AG04450 (cell line): ENCODE measurements at places on chromosomes 11 and 22.

- DNase-seq, result no peak
These were observed 252.0 kb downstream of the BRD1 start for GRCh38 chr22:49575703-49576081.

DNA sequence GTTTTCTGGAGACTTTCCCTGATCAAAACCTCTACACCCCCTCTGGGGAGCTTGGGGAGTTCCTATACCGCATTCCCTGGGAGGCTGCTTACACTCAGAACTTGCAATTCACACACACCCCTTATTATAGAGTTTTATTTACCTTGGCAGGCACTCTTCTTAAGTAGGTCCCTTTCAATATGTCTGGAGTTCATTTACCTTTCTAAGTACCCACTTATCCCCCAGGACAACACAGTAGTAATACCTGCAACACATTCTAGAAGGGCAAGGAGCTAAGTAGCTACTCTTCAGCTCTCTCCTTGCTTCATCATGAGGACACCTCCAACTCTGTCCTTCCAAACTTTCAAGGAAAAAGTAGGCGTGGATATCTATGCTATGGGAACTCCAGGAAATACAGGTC, 127.8 kb upstream of the ANO3 start:
- DNase-seq, result no peak

DNA sequence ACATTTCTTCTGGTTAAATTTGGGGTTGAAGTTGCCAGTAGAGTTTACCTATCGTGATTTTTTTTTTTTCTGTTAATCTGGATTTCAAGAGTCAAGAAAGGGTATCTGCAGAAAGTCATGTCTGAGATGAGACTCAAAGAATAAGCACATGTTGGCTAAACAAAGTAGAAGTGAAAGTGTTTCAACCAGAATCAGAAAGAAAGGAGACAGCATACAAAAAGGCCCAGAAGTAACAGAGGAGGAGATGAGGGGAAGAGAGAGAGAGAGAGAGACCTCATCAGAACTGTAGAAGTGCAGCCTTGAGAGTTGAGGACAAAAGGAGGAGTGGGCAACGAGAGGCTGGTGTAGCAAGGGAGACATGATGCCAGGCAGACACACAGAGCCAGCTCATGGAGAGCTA, 54.9 kb downstream of the SVIP start:
- no peak for DNase-seq

DNA sequence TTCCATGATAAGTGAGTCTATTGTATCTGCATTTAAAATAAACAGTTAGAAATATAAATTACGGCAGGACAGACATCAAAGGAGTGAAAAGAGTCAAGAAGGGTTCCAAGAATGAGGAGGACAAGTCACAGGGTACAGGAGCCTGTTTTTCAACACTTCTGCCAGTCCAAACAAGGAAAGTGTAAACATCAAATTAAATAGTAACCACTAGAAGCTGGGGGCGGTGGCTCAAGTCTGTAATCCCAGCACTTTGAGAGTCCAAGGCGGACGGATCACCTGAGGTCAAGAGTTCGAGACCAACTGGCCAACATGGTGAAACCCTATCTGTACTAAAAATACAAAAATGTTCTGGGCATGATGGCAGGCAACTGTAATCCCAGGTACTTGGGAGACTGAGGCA, 219.6 kb downstream of the LUZP2 start:
- DNase-seq, result no peak

- DNase-seq, result peak; percentile 55
These were observed 35.1 kb upstream of the SUSD2 start for GRCh38 chr22:24146194-24146616.

DNA sequence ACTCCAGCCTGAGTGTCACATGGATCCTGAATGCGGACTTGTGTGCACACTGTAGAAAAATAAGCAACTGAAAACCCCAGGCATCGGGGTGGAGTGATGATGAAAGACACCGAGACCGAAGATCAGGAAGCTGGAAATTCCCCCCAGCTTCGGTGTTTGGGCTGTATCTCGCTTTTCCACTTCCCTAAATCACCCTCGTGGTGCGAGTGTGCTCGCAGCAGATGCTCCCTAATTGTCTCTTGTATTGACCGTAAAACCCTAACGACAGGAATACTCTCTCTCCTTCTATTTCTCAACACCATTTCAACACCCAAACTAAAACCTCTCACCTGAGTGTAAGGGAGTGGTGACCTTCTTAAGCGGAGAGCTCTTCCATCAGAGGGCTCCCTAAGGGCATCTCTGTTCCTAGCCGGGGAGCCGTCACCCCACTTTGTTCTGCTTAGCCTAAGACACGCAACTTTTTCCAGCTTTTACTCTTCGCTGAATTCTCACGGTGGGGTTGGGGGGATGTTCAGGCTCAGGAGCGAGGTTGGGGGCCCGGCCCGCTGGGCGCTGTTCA, 635 bp upstream of the GRK3 start:
- no peak for DNase-seq

DNA sequence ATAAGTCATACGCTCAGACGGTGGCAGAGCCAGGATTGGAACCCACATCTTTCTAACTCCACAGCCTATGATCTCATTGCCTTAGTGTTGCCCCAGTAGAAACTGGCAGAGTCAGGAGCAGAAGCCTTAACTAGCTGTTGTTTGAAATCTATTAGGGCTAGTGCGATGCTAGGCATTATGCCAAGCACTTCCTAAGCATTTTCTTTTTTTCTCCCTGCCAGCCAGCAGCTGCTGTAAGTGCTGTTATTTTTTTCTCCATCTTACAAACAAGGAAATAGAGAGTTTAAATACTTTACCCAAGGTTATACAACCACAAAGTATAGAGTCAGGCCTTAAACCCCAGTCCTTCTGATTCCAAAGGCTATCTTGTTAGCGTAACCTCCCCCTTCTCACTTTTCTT, 161.0 kb upstream of the SORL1-AS1 start:
- peak; percentile 55 for DNase-seq

- DNase-seq, result no peak
These were observed 9.0 kb downstream of the TP53AIP1 start for GRCh38 chr11:128933481-128934178.

DNA sequence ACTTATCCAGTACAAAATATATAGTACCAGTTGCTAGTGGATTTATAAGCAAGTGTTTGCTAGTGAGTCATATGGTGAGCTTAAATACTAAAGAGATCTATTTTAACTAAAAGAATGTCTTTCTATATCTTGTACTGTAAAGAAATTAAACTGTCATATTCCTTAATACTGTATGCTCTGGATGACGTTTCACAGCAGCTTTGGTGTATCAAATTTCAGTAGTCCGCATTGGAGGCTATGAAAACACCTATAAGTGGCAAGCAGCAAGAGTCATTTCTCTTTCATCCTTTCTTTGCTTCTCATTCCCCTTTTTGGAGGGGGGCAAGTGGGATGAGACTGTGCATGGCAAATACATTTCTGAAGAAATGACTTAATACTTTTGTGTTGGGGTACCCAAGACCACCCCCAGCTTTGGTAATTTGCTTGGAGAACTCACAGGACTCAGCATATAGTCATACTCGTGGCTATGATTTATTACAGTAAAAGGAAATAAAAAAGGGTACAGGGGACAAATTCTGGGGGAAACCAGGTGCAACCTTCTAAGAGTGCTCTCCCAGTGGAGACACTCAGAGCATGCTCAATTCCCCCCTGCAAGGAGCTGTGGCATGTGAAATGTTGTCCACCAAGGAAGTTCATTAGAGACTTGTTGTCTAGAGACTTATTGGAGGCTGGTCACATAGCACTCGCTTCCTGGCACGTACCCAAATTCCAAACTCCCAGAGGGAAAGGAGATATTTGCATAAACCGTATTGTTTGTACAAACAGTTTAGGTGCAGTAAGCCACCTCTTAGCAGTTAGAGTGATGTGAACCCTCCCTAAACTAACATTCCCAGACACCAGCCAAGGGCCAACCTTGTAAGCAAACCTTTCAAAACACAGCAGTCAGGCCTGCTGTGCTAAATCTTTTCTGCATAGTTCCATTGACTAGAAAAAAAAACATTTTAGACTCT, 210.8 kb downstream of the PGR start:
- DNase-seq, result no peak

DNA sequence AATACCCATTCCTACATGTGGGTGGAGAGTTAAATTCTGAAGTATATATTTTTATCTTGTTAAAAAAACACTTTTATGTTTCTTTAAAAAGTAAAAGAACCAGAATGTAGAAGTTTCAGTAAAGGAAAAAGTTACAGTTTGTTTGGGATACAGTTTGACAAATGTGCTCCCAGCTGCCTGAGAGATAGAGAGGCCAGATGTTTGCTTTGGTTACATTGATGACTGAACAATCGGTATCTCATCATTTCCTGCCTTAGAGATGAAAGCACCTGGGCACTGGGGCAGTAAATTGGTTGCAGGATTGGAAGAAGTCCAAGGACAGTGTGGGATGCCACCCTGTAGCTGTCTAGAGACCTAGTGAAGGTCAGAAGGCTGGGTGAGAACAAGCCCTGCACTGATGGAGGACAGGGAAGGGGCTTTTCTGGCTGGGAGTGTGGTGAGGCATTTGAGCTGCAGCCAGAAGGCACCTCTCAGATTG, 16.6 kb downstream of the MED15 start:
- DNase-seq, result no peak
